Activated CD8-positive, alpha-beta memory T cell treated with anti-CD3 and anti-CD28 coated beads for 1 hour (primary cell): ENCODE measurements at places on chromosomes 2 and 18.

DNA sequence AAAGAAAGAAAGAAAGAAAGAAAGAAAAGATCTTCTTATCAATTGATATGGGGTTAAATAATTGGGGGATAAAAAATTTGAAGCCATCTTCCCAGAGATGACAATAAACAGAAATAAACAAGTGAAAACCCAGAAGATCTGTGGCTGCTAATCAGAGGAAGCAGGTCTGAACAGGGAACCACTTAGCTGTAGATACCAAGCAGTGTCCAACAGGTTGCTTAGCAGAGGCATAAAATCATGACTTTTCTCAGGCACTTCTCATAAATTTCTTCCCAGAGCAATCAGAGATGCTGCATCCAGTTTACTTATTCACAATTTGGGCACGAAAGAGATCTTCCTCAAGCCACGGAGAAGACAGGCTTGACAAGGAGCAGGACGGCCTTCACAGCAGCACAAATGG lies 5.7 kb upstream of the LPIN1 start:
- DNase-seq, result no peak

GRCh38 chr2:19797871-19798270 lies 103.9 kb downstream of the TTC32 start:
- no peak for DNase-seq

- no peak for DNase-seq
Observed at GRCh38 chr2:188076149-188077056, 215.3 kb upstream of the GULP1 start.

DNA sequence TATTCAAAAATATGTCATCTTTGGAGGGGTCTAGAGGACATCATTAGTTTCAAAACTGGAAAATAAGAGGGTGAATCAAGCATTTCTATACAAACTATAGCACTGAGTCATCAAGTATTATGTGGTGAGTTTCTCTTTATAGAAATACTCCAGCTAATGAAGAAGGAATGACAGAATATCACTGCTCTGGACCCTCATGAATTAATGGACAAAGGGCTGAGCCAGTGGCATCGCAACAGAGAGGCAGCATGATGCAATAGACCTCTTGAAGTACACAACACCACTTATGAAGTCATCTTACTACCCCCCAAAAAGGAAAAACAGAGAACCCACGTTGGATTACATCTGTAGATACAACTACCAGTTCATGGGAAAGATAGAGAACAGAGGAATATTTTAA lies 27.4 kb upstream of the EIF2AK3 start:
- no peak for DNase-seq

- no peak for DNase-seq
Observed at GRCh38 chr18:3930126-3931012, 480.4 kb downstream of the TGIF1 start.

DNA sequence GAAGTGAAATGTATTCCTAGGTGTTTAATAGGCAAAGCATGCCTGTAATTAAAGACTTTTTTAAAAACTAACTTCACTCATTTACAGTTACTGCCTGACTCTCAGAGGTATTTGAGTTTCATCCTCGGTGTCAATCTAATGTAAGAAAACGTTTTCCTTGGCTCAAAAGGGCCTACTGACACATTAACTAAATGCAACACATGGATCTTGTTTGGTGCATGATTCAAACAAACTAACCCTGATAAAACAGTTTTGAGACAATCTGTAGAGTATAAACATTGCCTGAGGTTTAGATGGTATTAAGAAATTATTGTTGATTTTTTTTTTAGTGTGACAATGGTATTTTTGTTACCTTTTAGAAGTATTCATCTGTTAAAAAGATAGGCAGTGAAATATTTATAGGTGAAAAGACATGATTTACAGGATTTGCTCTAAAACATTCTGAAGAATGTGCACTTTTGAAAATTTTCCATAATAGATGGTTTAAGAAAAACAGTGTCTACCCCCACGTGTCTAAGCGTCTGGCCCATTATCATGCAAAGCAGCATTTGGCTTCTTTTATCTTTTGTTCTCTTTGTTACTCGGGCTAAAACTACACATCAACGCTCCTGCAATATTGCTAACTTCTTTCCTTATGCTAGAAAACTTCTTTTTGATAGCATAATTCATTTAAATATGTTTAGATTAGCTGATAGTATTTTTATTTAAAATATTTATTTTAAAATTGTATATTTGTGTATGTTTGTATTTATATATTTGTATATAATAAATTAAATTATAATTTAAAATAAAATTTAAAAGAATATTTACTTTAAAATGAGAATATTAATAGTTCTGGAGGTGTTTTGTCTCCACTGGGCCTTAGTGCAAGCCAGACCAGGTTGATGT lies 160.2 kb upstream of the NDUFV2 start:
- DNase-seq, result no peak

DNA sequence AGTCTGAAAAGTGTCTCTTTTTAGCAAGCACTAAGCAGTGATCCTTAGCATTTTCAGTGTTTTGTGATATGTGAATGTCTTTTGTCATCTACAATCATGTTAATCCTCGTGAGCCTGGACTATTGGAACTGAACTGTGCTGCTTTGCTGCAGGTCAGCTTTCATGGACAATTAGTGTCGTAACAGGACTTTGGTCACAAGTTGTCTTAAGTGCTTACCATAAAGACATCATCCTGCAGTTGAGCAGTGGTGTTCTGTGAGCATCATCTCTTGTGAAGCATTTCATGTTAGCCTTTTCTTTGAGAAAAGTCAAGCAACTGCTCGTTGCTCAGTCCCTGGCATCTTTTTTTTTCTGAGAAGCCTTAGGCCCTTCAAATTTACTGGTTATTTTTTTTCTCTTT lies 135.9 kb downstream of the ZNF407 start:
- DNase-seq, result no peak

GRCh38 chr18:9494778-9495331 lies 19.5 kb downstream of the RALBP1 start:
- DNase-seq, result no peak

DNA sequence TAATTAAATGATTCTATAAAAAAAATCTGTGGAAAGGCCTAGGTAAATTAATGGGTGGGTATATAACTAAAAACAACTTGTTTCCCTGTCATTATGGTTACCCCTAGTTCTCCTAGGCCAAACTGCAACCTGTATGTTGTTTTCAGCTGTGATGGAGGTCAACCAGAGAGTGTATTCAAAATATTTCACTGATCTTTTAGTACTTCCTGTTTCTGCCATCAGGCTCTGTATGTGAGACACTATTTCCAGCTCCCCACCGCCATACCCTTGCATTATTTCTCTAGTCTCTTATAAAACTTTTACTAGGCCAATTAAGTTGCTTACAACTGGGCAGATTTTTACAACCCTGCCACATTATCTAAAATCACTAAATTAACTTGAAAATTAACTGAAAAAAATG lies 21.0 kb upstream of the CDKL4 start:
- no peak for DNase-seq

GRCh38 chr2:47052847-47053246 lies 102.3 kb downstream of the STPG4 start:
- no peak for DNase-seq

GRCh38 chr18:40356168-40356567 lies 1598.9 kb upstream of the PIK3C3 start:
- no peak for DNase-seq

DNA sequence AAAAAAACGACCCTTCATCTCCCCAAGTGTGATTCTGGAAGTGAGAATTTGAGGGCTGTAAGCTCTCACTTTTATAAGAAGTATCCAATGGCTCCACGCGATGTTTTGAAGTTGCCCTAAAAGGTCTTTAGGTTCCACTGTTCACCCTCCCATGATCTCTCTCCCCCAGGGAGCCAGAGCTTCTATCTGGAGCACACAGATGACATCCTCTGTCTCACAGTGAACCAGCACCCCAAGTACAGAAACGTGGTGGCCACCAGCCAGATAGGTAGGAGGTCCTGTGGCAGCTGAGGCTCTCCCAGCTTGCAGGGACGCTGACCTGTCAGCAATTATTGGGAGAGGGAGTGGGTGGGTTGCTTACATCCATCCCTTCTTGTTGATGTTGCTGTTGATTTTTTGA lies 97.8 kb downstream of the RTN4 start:
- no peak for DNase-seq

DNA sequence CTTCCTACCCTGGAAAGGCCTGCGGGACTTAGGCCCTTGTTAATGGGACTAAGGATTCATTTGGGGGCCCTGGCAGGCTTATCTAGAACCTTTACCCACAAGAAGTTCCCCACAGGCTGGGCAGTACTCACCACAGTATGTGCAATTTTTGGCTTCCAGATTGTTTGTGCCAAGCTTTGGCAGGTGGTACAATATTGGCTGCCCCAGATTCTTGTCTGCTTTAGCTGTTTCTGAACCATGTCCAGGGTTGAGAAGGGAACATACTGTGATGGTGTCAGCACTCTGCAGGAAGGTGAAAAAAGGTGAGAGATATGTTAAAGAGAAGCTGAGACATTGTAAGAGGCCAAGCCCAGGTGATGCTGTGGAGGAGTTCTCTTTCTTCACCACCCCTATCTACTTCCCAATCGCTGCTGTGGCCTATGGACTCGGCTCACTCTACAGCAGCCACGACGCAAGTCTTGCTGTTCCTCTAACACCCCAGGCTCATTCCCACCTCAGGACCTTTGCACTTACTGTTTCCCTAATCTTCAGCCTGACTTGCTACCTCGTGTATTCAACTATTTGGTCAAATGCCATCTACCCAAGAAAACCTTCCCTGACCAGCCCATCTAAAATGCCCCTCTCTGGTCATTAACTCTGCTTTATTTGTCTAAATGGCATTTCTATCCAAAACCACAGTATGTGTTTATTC lies 9.2 kb downstream of the SLC4A5 start:
- DNase-seq, result no peak

- DNase-seq, result no peak
Observed at GRCh38 chr18:25038261-25038660, 313.7 kb downstream of the ZNF521 start.

GRCh38 chr2:219538504-219538951 lies 5.1 kb downstream of the CHPF start:
- no peak for DNase-seq

DNA sequence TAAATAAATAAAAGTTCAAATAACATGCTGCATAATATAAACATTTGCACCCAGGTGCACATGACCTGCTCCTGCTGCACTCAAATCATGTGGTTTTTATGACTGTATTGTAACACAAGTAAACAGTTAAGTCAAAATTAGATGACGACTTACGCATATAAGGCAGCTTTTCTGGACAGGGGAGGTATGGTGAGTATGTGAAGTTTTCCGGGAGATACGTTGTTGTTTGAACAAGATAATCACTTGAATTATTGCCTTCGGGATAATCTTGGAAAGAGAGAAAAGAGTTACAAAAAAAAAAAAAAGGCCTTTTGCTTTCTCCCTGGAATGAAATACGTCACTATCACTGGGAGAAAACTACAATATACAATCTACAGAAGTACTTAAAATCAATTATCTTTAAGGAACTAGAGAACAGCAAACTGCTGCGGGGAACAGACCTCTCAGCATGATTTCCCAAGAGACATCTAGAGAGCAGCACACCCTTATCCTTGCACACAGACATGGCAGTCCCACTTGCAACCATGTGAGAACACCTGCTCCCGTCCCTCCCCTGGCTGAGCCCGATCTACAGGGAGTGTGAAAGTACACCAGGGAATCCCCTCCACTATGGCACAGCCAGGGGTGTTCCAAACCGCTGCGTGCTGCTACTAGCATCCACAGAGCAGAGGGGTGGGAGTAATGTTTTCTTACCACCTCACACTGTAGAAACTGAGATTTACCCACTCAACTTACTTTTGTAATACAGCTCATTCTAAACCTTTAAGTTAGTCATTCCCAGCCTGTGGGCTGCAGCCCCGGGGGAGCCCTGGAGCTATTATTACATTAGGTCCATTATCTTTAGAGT lies 26.3 kb downstream of the B4GALT6 start:
- DNase-seq, result no peak

GRCh38 chr2:47661310-47661709 lies 121.6 kb upstream of the MSH6 start:
- DNase-seq, result no peak

DNA sequence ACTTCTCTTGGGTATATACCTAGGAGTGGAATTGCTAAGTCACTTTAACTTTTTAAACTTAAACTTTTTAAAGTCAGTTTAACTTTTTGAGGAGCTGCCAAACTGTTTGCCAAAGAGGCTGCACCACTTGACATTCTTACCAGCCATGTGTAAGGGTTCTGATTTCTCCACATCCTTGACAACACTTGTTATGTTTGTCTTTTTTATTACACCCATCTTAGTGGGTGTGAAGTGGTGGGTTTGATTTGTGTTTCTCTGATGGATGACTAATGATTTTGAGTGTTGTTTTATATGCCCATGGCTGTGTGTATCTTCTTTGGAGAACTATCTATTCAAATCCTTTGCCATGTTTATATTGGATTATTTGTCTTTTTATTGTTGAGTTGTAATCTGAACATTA lies 13.6 kb downstream of the ASAP2 start:
- DNase-seq, result no peak

DNA sequence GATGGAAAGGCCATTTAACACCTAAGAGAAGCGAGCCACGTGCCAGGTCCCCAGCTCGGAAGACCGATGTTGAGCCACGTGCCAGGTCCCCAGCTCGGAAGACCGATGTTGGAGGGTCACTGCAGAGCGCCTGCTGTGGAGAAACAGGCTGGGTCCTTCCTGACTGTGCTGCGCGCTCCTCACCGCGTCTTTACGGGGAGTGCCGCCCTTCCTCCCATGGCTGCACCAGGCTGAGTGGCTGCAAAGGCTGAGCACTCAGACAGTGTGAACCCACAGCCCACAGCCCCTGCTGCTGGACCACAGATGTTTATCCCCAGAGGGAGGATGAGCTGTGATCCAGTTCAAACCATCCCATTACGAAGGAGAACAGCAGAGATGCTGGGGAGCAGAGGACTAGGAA lies 55.7 kb downstream of the RTP5 start:
- DNase-seq, result no peak

- no peak for DNase-seq
Observed at GRCh38 chr2:153311432-153311831, 167.1 kb downstream of the RPRM start.

GRCh38 chr2:88683160-88684021 lies 8.1 kb upstream of the RPIA start:
- DNase-seq, result no peak

DNA sequence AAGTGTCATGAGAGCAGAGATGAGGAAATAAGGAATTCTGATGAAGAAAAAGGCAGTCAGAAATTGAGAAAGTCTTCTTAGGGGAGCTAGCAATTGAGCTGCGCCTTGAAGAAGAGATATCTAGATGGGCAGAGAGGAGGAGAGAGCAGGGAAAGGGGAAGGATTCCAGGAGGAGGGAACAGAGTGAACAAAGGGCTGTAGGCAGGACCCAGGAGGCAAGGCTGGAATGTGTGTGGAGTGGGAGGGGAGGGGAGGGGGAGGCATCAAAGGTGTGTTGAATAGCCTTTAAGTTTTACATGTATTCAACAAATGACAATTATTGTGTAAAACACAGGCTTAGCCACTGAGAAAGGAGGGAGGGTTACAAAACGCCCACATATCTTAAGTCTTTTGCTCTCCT lies 164.5 kb downstream of the TDRD15 start:
- no peak for DNase-seq

GRCh38 chr2:96500385-96501066 lies 4.6 kb downstream of the NEURL3 start:
- no peak for DNase-seq

DNA sequence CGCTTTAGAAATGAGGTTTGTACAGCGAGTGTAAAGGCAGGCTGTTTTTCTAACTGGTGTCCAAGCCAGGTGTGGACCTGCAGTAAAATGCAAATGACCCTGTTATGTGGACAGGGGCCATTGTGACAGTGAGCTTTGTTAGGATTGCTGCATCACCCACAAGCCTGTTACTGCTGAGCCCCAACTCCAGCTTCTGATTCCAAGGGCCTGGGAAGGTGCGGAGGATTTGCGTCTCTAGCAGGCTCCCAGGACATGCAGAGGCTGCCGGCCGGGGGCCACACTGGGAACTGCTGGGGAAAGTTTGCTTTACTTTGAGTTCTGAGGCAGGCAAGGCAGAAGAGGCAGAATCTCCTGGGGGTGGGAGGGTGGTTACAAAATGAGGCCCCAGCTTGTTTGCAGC lies 164.1 kb downstream of the GLI2 start:
- DNase-seq, result no peak
